ENCODE measurements at places on chromosomes 1 and 21. TPM values are rescaled to one million over a fixed set of nuclear protein-coding genes. Genes with fewer than 3 reads are reported as not detected.
A peak's percentile ranks its signal among the peaks of the same experiment; 100 is the strongest.

- DNase-seq, result no peak
These were observed 80.3 kb downstream of the DISC1 start for GRCh38 chr1:231706934-231707333.

DNA sequence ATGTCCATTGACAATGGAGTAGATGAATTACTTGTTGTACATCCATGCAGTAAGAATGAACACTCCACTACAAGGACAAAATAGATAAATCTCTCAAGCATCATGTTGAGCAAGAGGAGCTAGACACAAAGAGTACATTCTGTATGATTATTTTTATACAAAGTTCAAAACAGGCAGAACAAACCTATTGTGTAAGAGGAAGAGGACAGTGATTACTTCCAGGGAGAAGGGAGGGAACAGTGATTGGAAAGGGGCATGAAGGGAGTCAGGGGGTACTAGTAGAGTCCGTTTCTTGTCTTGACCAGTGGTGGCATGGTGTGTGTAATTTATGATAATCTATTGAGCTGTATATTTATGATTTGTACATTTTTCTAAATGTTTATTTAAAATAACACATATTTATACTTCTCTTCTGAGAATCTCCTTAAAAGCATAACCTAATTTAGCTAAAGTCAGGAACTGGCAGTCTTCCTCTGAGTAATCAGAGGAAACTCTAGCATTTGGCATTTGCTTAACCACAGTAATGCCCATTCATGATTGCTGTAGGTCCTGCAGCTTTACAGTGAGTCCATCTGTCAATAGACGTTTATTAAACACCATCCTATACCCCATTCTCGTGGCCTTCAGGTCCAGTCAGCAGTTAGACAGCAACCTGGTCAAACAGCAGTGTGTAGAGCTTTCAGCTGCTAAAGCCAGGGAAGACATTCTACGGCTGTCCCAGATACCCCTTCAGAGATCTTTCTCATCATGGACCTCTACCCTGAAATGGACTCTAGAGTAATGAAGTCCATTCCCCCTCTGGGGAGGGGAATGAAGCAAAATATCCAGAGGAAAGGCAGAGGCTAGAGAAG, 114.1 kb upstream of the GALNT2 start:
- no peak for DNase-seq

- DNase-seq, result no peak
These were observed 31.2 kb upstream of the QSOX1 start for GRCh38 chr1:180123463-180123936.

GRCh38 chr1:157496121-157496526, 56.2 kb downstream of the FCRL5 start:
- DNase-seq, result no peak

MROH9 gene
- 0.09 TPM for polyA plus RNA-seq

GRCh38 chr21:40546647-40547046, 300.3 kb downstream of the DSCAM start:
- no peak for DNase-seq

FOXD2 gene
- 0.30 TPM for polyA plus RNA-seq

DNA sequence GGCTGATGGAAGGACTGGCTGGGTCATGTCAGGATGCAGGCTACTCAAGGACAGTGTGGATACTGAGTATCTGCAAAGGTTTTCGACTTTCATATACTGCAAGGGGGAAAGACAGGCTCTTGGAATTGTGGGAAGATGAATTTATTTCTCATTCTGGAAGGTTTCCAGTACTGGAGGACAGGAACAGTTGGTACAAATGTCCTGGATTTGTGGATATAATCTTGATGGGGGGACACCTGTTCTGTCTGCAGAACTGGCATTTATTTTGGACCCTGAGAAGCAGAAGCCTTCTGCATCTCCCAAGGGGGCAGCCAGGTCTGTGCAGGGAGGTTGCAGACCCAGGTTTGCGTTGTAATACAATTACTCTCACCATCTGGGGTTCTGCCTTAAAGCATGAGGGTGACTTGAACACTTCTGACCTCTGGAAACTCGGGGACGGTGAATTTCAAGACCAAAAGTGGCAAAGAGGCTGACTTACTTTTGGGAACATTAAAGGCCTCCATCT, 65.8 kb downstream of the NOS1AP start:
- no peak for DNase-seq

PCBP3 gene
- polyA plus RNA-seq, result 0.81 TPM

- no peak for DNase-seq
These were observed 22.0 kb upstream of the BCAR3 start for GRCh38 chr1:93703643-93704042.

LYPD8 gene
- polyA plus RNA-seq, result not detected

ACKR1 gene
- polyA plus RNA-seq, result 6.5 TPM

DNA sequence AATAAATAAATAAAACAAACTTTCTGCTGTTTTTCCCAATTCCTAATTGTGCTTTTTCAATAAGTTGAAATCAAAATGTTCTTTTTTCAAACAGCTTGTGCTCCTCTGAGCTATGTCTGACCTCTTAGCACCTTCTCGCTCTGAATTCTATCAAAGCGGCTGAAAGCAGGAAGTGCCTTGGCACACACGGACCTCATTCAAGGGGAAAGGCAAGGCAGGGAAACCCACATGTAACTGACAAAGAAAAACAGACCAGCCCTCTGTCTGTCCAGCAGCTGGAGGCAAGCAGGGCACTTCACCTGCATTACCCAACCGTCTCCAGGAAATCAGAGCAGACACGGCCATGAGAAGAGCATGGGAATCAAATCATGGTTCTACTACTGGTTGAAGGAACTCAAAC, 56.7 kb downstream of the PLPP3 start:
- no peak for DNase-seq

DNA sequence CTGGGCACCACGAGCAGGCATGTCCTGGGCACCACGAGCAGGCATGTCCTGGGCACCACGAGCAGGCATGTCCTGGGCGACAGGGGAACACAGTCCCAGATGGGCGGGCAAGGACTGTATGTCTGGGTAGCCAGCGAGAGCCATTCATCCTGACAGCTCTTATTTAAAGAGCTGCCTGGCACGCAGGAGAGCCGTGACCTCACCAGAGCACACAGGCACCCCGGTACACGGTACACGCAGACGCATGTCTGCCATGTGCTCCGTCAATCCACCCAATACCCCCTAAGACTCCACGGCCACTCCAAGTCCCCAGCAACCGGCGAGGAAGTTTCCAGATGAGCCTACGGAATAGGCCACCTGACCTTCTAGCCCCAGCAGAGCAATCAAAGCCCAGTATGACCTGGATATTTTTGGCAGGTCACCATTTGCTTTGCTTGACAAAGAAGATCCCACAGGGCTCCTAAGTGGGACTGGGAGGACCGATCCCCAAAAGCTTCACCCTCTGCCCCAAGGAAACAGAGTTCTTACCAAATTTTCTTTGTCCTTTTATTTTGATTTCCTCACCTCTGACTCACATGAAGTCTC, 51.7 kb downstream of the CASZ1 start:
- no peak for DNase-seq

- no peak for DNase-seq
These were observed 35.9 kb downstream of the COL18A1 start for GRCh38 chr21:45440736-45441350.

DNA sequence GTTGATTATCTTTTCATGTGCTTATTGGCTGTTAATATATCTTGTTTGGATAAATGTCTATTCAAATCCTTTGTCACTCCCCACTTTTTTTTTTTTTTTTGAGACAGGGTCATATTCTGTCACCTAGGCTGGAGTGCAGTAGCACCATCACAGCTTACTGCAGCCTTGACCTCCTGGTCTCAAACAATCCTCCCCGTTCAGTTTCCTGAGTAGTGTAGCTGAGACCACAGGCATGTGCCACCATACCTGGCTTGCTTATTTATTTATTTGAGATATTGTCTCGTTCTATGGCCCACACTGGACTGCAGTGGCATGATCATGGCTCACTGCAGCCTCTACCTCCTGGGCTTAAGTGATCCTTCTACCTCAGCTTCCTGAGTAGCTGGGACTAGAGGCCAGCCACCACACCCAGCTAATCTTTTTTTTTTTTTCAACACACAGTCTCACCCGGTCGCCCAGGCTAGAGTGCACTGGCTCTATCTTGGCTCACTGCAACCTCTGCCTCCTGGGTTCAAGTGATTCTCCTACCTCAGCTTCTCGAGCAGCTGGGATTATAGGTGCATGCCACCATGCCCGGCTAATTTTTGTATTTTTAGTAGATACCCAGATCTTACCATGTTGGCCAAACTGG, 13.9 kb upstream of the MYCL start:
- no peak for DNase-seq

DNA sequence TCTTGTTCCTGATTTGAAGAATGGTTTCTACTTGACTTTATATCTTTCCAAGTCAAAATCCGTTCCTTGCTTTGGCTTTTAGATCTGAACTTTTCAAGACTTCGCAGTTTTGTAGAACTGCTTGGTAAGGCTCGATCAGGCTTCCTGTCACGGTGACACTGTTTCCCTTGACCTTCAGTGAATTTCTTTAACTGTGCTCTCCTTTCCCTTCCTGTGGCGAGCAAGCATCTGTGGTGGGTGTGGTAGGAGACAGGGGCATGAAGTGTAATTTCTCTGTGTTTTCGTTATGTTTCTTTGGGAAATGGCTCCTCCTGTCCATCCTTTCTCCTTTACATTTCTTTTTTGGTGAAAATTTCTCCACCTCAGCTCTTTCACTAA, 10.4 kb downstream of the STYXL2 start:
- DNase-seq, result no peak

DNA sequence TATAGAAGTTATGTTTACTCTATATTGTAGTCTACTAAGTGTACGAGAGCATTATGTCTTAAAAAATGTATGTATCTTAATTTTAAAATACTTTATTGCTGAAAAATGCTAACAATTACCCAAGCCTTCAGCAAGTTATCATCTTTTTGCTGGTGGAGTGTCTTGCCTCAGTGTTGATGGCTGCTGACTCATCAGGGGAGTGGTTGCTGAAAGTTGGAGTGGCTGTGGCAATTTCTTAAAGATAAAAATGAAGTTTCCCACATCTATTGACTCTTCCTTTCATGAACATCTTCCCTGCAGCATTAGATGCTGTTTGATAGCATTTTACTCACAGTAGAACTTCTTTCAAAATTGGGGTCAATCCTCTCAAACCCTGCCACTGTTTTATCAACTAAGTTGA, 95.8 kb downstream of the CDC7 start:
- no peak for DNase-seq

DNA sequence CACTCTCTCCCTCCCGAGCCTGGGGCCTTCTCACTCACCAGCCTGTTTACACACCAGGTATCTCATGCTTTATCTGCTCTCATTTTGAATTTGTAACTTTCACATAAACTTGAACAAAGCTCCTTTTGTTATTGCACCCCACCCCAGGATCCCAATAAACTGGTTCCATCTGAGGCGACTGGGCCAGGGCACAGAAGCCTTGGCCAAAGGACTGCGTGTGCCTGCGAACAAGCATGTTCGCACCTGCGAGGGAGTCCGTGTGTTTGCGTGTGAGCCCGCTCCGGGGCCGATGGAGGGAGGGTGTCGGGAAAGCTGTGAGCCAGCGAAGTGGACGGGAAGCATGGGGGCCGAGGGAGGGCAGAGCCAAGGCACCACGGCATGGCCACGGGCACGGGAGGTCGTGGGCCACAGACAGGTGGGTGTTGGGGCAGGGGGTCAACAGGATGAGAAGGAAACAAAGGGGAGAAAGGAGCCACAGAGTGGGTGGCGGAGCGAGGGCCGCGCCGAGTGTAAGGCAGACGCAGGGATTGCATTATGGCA, 98.8 kb downstream of the CASZ1 start:
- DNase-seq, result no peak

JAM2 gene
- polyA plus RNA-seq, result 50.0 TPM

GRCh38 chr1:49364676-49365075, 588.0 kb upstream of the BEND5 start:
- DNase-seq, result no peak

- DNase-seq, result no peak
These were observed 11.7 kb downstream of the RNU5D-1 start for GRCh38 chr1:44719318-44719717.

GRCh38 chr1:27536767-27537166, 46.8 kb upstream of the WASF2 start:
- DNase-seq, result peak; percentile 79

DNA sequence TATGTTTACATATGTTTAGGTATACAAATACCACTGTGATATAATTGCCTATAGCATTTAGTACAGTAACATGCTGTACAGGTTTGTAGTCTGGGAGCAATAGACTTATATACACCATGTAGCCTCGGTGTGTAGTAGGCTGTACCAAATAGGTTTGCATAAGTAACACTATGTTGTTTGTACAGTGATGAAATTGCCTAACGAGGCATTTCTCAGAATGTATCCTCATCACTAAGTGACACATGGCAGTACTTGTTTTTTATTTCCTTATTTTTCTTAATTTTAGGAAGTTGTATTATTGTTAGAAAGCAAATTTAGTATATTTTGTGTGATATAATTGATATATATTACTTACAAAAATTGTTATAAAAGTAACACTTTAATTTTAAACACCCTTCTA, 840.9 kb downstream of the LTN1 start:
- no peak for DNase-seq

DNA sequence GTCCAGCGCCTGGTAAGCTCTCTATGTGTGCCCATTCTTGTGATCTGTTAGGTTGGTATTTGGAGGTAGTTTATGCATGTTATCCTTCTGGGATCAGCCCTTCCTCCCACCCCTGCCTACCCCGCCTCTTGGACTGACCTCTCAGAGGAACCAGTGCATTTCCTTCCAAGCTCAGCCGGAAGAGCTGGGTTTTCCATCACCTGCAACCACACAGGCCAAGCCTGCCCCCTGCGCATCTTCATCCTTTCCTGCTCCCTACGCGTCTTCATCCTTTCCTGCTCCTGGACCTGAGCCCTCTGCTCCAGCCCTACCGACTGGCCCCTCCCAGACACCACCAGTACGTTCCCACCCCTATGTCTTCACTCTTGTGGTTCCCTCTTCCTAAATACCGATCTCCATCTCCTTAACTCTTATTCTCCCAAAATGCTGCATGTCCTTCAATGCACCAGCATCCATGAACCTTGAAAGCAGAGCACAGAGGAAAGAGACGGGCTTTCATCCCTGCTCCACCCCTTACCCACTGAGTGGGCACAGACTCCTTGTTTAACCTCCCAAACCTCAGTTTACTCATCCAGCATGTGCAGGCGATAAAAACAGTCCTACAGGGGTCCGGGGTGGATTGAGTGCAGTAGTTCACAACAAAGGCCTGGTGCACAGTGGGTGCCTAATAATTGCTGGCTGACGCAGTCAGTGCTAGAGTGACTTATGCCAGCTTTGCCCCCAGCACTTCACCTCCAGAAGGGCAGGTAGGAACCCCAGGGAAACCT, 526.3 kb downstream of the MATN1 start:
- DNase-seq, result no peak

AKIRIN1 gene
- polyA plus RNA-seq, result 31.0 TPM

COL6A1 gene
- 430 TPM for polyA plus RNA-seq

MYBPH gene
- polyA plus RNA-seq, result 534 TPM

GRCh38 chr1:239657291-239657690, 270.9 kb downstream of the CHRM3 start:
- DNase-seq, result no peak

- DNase-seq, result no peak
These were observed 220.5 kb upstream of the SGIP1 start for GRCh38 chr1:66313429-66313828.

LUZP1 gene
- polyA plus RNA-seq, result 14.0 TPM

- no peak for DNase-seq
These were observed 16.6 kb downstream of the DDAH1 start for GRCh38 chr1:85448358-85448757.
